ENCODE measurements at places on chromosomes 3 and 15. TPM values are rescaled to one million over a fixed set of nuclear protein-coding genes. Genes with fewer than 3 reads are reported as not detected.

ANKUB1 gene
- total RNA-seq = not detected

- no peak for DNase-seq
Observed at GRCh38 chr3:149902498-149903139, 68.1 kb downstream of the PFN2 start.

GRCh38 chr3:192884777-192885773 is 32.6 kb downstream of the MB21D2 start:
- DNase-seq = no peak

- DNase-seq = no peak
Observed at GRCh38 chr3:45606991-45607712, 12.6 kb downstream of the LIMD1 start.

- no peak for DNase-seq
Observed at GRCh38 chr3:14899993-14900618, 47.3 kb upstream of the NR2C2 start.
